ENCODE measurements at places on chromosomes 7 and 10.

DNA sequence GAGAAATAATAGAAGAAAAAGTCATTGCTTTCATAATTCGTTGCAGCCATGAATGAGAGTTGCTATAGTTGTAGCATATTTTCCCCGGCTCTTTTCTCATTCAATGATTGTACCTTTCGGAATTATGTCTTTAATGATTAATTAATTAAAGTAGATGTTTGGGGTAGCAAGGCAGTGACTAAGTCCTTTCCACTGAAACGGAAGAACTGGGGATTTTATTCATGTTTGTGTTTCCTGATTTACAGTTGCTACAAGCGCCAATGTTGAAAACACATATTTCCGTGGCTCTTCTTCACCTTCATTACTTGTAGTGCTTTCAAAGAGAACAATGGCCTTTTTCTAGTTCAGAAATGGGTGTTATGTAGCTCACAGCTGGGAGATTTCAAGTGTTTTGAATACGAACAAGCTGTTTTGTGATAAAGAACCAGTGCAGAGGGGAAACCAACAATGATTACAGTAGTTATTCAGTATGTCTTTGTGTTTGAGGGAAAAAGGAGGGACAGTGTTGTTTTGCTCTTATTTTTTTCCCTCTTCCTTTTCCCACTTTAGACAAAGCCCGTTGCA lies 153.5 kb downstream of the NSUN6 start:
- DNase-seq: no peak

- no peak for DNase-seq
Observed at GRCh38 chr10:94710578-94710977, 27.0 kb downstream of the CYP2C18 start.

DNA sequence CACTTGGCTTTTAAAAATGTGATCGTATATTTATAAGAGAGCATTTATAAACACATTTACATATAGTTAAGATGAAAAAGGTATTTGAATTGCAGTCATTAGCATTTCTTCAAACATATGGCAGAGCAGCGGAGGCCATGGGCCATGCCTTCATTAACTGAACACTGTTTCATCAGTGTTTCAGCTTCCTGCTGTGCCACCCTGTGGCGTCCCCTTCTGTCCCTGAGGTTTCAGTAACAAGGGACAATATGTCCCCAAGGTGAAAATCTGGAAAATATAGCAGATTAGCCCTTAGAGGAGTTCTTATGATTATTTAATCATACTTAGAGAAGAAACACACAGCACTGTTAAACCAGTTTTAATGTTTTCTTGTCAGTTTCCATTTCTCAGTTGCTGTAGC lies 577.8 kb downstream of the ETV1 start:
- no peak for DNase-seq

- no peak for DNase-seq
Observed at GRCh38 chr10:114374053-114374791, 30.1 kb downstream of the AFAP1L2 start.

DNA sequence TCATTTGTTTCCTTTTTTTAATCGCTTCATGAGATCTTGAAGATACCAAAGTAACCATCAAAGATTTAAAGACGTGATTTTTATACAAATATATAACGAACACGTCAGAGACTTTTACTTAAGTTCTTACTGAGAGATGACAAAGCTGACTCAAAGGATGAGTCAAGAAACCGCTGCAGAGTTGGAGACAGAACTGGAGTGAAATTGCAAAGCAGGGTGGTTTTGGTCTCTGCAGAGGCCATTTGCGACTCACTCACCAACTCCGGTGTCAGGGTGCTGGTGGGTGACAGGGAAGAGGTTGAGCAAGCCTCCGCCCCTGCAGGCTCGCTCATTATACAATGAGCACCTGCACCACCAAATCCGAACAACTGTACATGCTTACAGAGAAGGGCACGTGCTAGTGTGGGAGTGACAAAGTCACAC lies 75.2 kb downstream of the DNAJB6 start:
- DNase-seq: peak; percentile 35

DNA sequence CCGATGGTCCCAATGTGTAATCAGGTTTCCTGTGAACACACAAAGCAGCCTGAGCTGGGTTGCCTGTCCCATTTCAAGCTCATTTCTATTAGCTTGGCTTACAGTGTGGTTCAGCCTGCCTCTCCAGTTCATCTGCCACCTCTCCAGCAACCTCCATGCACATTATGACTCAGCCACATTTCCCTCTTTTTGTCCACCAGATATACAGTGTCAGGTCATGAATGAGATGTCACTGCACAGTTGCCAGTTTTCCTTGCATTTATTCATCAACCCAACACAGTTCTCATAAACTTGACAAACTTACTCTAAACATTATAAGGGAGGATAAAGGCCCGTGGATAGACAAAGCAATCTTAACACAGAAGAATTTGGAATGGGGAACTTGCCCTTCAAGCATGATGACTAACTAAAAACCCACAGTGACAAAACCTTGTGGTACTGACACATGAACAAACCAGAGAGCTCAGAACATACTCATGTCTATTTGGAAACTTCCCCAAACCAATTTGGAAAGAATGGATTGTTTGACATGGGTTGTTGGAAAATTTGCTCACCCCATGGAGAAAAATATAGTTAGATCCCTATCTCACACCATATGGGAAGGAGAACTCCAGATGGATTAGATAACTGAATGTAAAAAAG lies 2.5 kb upstream of the CFAP58 start:
- no peak for DNase-seq

GRCh38 chr7:54841772-54842697 lies 83.0 kb upstream of the SEC61G start:
- DNase-seq: no peak

DNA sequence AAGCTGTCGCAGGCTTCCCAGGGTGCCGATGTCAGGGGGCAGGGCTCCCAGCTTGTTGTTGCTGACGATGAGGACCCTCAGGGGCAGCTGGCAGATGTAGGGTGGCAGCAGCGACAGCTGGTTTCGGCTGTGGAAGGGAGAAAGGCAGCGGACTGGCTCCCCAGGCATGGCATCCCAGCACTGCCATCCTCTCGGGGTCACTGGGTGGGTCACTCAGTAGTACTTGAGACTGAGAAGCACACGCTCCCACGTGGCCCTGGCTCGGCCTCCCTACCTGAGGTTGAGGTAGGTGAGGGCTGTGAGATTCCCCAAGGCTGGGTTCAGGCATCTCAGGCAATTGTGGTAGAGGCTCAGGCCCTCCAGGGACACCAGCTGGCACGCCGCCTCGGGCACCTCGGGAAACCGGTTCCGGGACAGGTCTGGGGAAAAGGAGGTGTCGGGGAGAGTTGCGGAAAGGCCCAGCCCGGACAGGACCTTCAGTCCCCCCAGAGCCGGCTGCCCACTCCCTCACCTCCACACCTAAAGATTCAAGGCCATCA lies 3.8 kb downstream of the LRCH4 start:
- no peak for DNase-seq

DNA sequence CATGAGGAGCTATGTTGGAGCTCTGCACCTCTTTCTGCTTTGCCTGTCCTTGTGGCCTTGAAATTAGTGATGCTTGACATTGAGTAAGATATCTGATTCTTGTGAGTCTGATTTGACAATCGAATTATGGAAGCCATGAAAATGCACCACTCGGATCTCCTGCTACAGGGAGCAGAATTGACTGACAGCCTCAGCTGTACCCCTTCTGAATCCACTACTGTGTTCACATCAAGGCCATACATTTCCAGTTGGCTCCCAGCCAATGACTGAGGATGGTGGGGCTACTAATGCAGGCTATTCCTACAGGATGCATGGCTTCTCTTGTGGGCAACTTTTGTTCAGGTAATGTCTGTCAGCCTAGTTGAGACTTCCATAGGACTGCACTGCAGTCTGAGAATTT lies 321.9 kb downstream of the REEP3 start:
- no peak for DNase-seq

DNA sequence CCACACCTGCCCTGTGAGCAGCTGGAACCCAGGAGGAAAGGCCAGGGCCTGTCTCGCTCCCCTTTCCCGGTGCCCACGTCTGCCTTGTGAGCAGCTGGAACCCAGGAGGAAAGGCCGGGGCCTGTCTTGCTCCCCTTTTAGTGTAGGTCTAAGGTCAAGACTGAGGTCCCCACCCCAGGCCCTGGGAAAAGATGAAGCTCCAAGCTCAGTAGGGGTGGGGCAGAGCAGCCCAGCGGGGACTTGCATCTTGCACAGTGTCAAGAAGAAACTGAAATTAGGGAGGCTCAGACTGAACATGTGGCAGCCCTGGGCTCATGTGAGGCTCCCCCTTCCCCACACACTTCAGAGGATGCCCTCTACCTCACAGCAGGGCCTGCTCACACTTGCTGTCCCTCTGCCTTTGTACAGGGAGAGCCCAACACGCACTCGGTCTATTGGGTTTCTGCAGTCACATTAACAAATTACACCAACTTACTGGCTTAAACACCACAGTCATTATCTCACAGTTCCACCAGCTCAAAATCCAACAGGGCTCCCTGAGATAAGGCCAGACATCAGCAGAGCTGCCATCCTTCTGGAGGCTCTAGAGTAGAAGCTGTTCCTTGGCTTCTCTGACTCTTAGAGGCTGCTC lies 12.4 kb downstream of the POLL start:
- no peak for DNase-seq
